Neural progenitor cell (in vitro differentiated cells): ENCODE measurements at places on chromosomes 2 and 18.

DNA sequence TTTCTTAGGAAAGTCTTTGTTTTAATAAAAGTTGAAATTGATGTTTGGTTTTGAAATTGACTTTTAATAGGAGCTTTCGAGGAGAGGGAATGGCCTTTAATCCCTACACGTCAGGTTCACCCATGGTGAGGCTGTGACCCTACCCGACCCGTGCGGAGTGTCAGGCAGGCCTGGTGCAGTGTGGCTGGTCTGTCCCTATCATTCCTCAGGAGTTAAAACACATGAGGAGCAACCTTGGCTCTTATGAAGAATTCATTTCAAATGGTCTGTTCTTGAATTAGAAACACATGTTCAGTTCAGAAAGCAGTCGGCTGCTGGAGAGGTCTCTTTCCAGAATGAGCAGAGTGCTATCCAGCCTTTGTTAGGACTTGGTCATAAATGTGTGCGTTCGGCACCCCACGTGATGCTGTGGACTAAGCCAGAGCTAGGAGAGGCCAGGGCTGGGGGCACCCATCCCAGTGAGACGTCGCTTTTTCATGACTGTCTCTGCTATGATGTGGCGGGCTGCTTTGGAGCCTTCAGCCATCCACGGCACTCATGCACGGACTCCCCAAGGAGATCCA lies 54.7 kb downstream of the EMILIN2 start:
- DNase-seq = no peak

DNA sequence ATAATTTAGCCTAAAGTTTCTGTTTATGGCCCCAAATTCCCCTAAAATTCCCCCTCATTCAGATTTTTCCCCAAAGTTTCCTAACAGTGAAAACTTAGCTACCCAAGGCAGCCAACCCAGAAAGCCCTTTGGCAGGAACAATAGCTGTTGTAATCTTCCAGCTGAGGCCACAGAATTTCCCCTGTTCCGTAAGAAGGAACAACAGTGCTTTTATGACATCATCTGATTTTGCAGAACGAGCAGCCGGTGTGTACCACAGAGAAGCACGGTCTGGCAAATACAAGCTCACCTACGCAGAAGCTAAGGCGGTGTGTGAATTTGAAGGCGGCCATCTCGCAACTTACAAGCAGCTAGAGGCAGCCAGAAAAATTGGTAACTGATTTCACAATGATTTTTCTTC lies 6.3 kb downstream of the TNFAIP6 start:
- DNase-seq = peak; percentile 11

GRCh38 chr2:47076586-47077441 lies 78.3 kb downstream of the STPG4 start:
- DNase-seq = no peak

GRCh38 chr2:105576050-105576439 lies 168.7 kb upstream of the NCK2 start:
- DNase-seq = no peak

GRCh38 chr2:103386872-103387271 lies 625.0 kb downstream of the TMEM182 start:
- no peak for DNase-seq
